ENCODE measurements at places on chromosomes 16 and 17. TPM values are rescaled to one million over a fixed set of nuclear protein-coding genes. Genes with fewer than 3 reads are reported as not detected.

Gene RGS11
- 2.4 TPM for total RNA-seq

Gene VPS4A
- total RNA-seq = 41.8 TPM

Gene MYH1
- total RNA-seq = not detected

Gene NECAB2
- not detected for total RNA-seq

Gene CASKIN1
- 0.22 TPM for total RNA-seq

Gene C16orf74
- 21.8 TPM for total RNA-seq

Gene ZNF263
- total RNA-seq = 54.7 TPM

Gene CDH16
- not detected for total RNA-seq

Gene SLC12A3
- total RNA-seq = not detected

Gene LDHD
- 1.5 TPM for total RNA-seq

Gene USP43
- total RNA-seq = 0.43 TPM

Gene WFDC1
- 2.4 TPM for total RNA-seq

Gene CYB5B
- 184 TPM for total RNA-seq

Gene ZMYND15
- 0.22 TPM for total RNA-seq
